ENCODE measurements at places on chromosomes 5 and 9. TPM values are rescaled to one million over a fixed set of nuclear protein-coding genes. Genes with fewer than 3 reads are reported as not detected.

- DNase-seq: no peak
These were observed 297.7 kb upstream of the WWC1 start for GRCh38 chr5:167993771-167994170.

- no peak for DNase-seq
These were observed 170.7 kb upstream of the IRX1 start for GRCh38 chr5:3424946-3425345.

DNA sequence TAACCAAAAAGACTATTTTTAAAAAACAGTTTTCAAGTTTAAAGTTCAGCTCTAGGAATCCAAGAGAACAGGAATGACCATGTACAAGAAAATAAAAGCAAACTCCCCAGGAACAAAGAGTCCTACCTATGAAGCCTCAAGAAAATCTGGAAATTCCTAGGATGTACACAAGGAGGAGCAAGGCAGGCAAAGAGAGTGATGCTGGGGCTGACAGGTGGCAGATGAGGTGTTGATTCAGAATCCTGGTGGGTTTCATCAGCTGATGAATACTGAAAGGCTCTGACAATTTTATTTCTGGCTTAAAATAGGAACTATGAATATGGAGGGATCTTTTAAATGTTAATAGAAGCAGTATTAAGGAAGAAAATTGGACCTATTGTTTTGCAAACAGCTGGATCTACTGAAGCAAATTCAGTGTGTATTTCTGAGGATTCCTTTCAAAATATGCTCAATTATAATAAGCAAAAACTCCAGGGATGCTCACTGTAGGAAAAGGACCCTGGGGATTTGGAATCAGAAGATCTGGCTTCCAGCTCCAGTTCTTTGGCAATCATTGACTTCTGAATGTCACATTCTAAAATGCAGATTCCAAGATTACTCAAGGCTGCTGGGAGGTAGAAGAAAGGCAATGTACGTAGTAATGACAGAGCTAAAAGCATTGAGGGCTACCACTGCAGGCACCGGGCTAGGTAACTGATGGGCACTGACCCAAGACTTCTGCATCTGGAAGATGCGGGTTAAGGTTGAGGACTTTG, 28.0 kb upstream of the SH3RF2 start:
- DNase-seq: no peak

DNA sequence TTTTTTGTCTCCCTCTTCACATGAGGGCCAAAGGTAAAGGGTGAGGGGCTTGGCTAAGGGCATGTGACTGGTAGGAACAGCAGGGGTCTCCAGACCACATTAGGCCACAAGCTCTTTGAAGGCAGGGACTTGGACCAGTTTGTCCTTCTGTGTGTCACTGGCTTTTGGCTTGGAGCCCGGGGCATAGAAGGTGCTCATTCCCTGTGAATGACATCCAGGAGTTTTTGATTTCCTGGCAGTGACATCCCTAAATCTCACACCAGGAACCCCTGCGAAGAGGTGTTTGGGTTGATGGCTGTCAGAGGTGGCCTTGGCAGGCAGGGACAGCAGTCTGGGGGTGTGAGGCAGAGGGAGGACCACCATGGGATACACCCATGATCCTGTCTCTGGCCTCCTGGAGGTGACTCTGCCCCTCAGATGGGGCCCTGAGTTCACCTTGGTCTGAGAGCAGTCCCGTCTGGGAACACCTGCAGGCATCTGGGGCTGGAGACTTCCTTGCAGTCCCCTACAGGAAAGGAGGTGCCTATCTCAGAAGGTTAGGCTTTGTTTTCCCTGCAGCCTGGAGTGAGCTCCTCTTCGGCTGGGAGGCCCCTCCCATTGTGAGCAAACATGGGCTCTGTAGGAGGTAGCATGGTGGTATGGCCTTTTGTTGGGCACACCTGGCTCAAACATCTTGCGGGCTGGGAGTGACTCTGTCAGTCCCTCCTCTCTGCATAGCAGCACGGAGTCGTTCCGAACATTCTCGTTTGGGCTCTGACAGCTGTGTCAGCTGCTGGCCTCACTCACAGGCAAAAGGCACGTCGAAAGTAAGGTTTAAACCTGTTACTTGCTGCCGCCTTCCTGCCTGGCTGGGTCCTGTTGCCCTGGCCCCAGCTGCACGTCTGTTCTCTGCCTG, 38.6 kb upstream of the PITX1 start:
- no peak for DNase-seq

DNA sequence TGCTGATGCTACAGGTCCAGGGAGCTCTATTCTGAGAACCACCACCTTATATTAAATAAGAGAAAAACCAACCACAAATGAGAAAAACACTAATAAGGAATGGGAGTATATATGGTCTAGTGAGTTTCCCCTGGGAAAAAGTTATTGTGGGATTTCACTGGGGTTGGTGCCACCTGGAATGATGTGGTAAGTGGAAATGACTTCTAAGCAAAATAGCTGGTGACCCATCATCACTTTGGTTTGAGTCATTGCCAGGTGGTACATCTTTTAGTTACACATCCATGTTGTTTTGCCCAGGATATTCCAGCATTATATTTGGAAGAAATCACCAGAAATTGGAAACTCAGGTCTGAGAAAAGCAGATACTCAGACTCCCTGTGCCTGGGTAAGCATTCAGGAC, 437.3 kb downstream of the DTWD2 start:
- no peak for DNase-seq

GRCh38 chr9:121944711-121945191, 148.4 kb downstream of the TTLL11 start:
- no peak for DNase-seq

DNA sequence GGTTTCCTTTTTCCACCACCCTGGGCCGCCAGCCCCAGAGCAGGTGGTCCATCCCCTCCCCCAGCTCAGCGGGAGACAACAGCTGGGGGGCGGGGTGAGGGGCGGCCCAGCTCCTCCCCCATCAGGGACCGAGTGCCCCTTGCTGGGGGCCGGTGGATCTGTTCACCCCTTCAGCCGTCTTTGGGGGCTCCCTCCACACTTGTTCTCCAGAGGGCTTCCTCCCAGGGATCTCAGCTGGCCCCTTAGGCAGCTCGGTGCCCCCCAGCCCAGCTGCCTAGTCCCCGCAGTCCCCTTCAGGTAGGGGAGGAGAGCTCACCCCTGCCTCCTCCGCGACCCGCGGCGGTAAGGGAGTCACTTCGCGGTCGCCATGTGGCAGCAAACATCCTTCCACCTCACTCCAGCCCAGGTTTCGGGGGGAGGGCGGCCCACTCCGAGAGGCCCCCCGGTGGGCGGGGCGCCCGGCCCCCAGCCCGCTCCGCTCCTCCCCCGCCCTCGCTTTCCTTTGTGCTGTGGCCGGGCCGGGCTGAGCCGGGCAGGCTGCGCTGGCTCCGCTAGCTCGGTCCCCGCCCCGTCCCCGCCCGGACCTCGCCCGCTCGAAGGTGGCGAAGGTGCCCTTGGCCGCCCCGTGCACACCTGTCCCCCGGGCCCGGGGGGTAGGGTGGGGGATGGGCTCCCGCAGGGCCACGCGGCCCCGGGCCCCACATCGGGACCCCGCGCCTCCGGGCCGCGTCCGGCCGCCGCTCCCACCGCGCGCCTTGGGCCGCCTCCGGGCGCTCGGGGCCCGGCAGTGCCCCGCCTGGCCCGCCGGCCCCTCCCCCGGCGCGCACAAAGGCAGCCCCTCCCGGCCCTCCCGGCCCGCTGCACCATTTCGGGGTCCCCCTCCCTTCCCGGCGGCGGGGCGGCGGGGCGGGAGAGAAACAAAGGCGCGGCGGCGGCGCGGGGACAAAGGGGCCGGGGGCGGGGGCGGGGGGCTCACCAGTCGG, 683 bp downstream of the DBN1 start:
- DNase-seq: peak; percentile 38

TLX3 gene
- not detected for total RNA-seq

DNA sequence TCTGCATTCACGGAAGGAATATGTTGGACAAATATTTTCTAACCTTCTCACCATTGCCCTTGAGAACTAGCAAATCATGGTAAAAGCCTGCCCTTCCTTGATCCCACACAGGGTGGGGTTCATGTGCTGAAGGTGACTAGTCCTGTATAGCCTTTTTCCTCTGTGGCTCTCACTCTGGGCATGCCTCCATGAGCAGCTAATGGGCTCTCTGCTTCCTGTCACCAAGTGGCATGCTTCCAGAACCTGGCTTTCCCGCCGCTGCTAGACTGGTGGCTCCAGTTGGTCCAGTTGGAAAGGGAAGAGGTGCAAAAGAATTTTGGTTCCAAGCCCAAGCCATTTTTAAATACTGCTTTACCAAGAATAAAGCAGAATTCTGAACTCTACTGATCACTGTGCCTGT, 35.5 kb downstream of the FBXO10 start:
- DNase-seq: peak; percentile 83

FSTL4 gene
- total RNA-seq: 1.3 TPM

- no peak for DNase-seq
These were observed 87.5 kb downstream of the ANXA2R start for GRCh38 chr5:42952578-42952974.

PCDHB4 gene
- 3.3 TPM for total RNA-seq

DNA sequence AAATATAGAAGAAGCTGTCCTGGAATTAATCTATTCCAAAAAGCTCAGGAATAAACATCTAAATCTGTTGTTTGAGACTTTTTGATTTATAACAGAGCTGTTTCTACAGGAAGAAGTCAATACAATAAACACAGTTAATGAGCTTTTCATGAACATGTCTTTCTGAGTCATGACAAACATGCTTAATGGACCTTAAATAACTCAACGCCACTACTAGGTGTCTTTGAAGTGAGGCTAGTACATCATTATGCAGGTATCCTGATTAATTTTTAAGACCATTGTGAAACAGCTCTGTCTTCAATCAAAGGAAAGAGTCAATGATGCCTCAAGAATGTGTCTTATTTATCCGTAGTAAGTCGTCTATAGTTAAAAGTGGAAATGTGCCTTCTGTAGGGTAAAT, 131.6 kb downstream of the GABRB2 start:
- no peak for DNase-seq

DNA sequence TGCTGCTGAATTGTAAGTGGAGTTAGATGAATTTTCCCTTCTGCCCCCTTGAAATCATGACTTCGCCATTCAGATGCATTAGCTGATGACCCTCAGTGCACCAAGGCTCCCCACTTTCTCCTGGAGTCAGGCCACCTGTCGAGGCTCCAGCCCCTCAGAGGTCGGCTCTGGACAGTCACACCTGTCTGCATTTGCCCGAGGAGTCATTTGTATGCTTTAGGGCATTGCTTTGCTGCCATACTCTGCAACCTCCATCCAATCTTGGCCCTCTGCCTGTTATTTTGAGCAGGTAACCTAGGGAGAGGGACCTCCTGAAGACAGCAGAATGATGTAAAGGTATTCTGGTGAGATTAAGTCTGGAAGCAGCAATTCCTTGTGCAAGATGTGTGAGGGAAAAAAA, 144.8 kb downstream of the MACROH2A1 start:
- no peak for DNase-seq

VLDLR gene
- 18.1 TPM for total RNA-seq

DNA sequence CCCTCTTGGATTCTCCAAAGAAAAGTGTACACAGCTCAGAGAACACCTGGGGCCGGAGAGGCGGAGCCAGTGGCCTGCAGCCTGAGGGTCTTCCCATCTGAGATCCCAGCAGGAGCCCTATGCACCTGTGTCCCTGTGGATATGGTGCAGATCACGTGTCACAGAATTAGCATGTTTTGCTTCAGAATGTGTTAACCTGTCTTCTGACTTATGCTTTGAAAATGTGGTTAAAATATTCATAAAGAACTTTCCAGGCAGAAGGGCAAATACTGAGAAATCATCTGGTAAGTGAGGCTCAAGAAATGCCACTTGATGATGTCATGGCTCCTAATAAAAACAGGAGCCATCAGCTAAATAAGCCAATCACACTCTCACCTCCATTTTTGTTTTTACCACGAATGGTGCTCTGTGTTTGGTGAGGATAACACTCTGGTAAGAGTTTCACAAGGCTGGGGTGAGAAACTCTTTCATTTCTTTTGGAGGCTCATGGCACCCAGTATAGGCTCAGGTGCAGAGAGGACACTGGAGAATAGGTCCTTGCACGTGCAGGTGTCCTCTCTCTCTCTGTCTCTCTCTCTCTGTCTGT, 279.8 kb downstream of the FSTL4 start:
- DNase-seq: no peak

DNA sequence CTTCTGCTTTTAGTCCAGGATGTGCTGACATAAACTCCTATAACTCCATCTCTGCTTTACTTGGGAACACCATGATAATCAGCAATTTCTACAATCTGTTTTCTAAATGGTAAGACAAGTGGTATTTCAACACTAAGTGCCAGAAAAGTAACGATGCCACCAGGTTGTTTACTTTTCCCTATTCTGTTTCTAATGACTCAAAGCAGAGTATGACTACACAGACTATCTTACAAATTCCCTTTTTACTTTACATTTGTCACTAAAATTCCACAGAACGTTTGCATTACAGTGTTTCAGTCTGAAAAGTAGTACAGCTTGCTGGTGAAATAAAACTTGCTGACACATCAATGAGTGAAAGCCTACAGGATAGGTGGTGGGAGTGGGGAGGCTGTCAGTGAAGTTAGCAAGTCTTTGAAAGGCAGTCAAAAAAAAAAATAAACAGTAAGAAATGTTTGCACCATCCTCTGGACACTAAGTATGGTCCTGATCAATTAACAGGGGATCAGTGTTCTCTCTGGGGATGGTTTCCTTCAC, 186.5 kb downstream of the LURAP1L start:
- no peak for DNase-seq

DNA sequence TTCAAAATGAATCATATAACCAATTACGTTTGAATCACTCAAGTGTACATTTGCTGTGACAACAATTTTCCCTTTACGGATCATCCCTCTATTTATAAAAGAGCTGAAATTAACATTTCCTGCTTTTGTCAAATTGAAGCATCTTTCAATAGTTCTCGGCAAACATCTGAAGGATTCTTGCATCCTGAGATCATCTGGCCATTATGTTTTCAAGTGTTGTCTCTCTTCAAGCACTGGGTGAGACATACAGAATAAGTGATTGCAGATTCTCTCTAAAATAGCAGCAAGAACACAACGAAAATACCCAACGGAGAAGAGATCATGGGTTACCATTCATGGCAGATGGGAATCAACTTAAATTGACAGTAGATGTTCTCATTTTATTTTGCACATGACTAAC, 283.4 kb upstream of the GRAMD2B start:
- DNase-seq: no peak

- no peak for DNase-seq
These were observed 300.8 kb downstream of the TRIM32 start for GRCh38 chr9:116987721-116988485.

GRCh38 chr5:14415698-14416074, 165.9 kb upstream of the OTULINL start:
- no peak for DNase-seq

EQTN gene
- total RNA-seq: not detected

DNA sequence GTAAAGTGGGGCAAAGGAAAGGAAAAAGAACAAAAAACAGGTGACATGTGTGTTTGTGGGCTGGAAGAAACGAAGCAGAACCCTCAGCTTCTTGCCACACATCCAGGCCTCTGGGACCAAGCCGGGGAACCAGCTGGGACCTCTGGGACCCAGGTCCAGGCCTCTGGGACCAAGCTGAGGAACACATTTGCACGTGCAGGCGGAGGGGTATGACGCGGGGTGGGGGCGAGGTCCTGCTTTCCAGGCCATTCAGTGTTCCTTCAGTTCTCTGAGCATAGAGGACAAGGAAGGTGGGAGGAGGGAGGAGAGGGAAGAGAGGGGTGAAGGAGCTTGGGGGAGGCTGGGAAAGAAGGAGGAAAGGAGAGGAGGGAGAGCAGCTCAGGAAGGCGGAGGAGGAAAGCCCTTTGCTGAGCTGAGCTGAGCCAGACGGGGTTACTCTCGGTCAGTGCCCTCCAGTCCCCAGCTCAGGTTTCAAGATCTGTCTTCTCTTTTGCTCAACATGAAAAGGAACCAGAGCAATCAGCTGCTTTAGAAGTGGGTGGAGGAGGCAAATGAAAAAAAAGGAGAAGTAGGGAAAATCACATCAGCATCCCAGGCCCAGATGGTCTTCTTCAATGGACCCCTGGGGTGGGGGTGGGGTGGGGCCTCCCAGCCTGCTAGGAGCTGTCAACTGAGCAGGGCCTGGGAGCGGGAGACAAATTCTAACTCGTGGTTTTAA, 59.1 kb downstream of the ABCA1 start:
- peak; percentile 55 for DNase-seq

Data from body of pancreas (tissue), 4 donors.